Type B pancreatic cell (in vitro differentiated cells): ENCODE measurements at places on chromosomes 7 and 10. TPM values are rescaled to one million over a fixed set of nuclear protein-coding genes. Genes with fewer than 3 reads are reported as not detected.

SYT15 gene
- 1.2 and 1.3 TPM in 2 replicates for total RNA-seq

DNA sequence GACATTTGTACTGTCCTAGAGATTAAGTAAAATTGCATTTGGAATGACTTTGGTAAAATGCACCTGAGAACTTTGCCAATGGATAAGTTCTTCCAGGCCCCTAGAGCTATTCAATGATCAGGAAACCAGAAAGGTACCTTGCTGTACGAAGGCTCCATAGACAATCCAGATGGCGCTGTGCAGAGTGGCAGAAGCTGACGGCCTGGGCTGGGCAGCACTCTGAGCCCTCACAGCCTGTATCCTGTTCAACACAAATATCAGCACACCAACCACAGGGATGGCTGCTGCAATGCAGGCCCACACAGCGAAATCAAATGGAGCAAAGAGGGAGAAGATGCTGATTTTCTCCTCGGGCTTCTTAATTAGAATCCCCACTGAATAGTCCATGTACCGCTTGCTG, 642.4 kb downstream of the GRID1 start:
- H3K27me3 ChIP-seq = no peaks in the 10 kb centered on the region
- H3K36me3 ChIP-seq = no peaks in the 10 kb centered on the region
- no peak overlapping the region for H3K4me3 ChIP-seq

DNA sequence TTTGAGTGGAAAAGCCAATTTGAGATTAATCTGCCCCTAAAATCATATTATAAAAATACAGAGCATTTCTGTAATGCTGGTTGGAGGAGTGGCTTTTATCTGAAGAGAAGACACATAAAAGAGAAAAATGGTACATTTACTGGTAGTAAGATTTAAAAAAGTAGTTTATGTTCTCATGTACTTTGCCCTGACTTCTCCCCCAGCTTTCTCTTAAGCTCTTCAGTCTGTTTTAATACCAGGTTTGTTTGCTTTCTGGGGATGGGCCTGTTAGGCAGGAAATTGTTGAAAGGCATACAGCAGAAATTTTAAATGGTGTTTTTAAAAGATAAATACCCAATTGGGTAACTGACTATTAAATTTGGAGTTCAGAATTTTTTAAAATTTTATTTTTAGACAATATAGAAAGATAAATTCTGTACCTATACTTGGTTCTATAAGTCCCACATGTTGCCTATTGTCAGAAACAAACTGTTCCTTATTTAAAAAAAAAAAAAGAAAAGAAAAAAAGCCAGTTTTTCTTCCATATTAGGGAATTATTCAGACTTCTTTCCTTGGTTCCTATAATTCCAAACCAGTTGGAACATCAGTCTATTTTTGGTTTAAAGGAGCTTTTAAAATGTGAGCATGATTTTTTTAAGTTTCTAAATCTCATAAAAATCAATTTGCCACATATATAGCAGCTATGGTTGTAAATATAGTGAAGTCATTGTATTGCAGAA, 136.6 kb downstream of the ARID5B start:
- H3K4me1 ChIP-seq = peaks cover 55% of the 10 kb centered on the region
- no peak for DNase-seq
- H3K4me3 ChIP-seq = peak overlapping the region; percentile 79
- H3K27ac ChIP-seq = peak overlapping the region; percentile 94

DNA sequence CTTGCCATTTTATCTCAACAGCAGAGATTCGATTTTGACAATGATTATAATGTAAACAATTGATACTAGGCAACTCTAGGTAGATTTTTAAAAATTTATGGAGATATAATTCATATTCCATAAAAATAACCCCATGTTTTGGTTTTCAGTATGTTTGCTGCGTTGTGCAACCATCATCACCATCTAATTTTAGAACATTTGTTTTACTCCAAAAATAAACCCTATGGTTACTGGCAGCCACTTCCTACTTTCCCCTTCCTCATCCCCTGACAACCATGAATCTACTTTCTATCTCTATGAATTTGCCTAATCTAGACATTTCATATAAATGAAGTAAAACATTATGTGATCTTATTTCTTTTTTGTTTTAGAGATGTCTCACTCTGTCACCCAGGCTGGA, 401.9 kb downstream of the THSD7A start:
- peaks cover 9% of the 10 kb centered on the region for H3K4me1 ChIP-seq
- no peak overlapping the region for H3K27ac ChIP-seq
- H3K4me3 ChIP-seq = no peak overlapping the region
- H3K36me3 ChIP-seq = no peaks in the 10 kb centered on the region
- H3K27me3 ChIP-seq = no peaks in the 10 kb centered on the region
- no peak for DNase-seq

DNA sequence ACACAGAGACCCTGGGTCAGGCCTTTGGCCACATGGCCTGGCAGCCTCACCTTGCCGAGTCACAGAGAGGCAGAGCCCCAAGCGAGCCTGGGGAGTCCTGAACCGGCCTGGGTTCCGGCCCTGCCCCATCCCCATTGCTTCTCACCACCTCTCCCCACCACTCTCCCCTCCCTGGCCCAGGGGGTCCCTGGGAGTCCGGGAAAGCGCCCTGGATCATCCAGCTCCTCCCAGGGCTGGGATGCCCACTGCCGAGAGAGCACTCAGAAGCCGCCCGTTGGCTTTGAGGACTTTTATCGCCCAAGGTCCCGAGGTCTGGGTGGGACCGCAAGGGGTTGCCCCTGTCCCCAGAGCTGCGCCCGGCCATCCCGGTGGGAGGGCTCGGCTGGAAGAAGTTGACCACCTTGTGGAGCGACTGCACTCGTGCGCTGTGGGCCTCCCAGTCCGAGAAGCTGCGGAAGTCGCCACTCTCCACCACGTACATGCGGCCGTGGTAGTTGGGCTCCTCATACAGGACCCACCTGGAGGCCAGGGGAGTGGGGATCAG, 8.1 kb downstream of the CRYGN start:
- no peak for DNase-seq
- H3K36me3 ChIP-seq = no peaks in the 10 kb centered on the region
- H3K4me1 ChIP-seq = peaks cover 32% of the 10 kb centered on the region
- no peak overlapping the region for H3K4me3 ChIP-seq
- no peaks in the 10 kb centered on the region for H3K27me3 ChIP-seq

DNA sequence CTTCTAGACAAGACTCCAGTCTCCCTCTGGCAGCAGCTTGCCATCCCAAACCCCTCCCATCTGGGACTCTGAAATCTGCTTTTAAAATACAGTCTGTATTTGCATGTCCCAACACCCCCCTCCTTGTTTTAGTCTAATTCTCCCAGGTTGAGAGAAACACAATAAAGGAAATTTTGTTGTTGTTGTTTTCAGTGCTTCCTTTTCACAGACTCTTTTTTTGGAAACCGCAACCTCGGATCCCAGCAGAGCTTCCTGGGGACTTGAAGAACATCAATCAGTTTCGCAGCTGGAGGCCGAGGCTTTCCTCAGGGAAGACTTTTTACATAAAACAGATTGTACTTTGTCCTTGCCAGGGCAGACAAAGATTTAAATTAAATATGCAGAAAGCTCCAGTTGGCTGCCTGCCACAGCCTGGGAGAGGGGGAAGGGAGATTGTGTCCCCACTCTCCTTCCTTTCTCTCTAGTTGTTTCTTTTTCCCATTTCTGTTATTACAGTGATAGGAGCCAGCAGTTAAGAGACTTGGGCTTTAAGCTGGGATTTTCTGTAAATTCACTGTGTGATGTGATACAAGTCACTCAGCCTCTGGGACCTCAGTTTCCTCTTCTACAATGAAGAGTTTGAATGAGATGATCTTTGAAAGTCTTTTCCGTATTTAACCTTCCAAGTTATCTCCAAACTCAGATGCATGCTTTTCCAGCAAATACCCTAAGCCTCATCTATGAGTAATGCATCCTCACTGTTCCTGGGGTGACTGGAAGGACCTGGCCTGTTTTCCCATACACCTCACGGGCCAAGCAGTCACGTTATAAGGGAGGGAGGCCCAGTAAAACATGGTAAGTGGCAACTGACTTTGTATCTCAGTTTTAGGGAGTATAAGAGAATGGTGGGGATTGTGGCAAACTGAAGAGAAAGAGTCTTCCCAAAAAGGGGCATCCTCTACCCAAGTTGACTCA, 192.3 kb downstream of the REEP3 start:
- peak overlapping the region; percentile 71 for H3K27ac ChIP-seq
- peaks cover 45% of the 10 kb centered on the region for H3K4me1 ChIP-seq
- peak overlapping the region; percentile 66 for H3K4me3 ChIP-seq
- peaks cover 15% of the 10 kb centered on the region for H3K27me3 ChIP-seq

DNA sequence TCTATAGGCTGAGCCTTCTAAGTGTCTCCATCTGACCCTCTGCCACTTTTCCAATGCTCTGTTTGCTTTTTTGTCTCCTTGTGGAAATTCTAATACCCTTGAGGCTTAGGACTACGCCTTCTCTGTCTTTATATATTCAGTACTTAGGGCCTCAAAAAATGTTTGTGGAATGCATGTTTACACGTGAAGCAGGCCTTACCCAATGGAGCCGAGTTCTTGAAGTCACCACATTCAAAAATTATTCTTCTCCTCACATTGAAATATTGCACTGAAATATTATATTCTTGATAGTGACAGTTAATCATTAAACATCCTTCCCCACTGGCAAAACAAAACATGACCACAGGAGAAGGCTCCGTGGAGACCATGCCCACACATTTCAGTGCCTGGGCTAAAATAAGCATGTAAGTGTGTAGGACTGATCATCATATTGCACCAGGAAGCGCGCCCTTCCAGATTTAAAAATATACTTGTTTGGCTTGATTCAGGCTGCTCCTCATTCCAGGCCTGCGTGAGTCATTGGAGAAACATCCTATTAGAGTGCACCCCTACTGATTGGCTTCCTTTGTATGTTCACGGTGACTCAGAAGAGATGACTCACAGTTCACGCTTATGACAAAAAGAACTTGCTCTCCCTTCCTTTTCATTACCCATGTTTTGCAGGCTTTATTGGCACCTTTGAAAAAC, 307.4 kb upstream of the AOAH start:
- peak overlapping the region; percentile 98 for H3K27ac ChIP-seq
- peaks cover 7% of the 10 kb centered on the region for H3K36me3 ChIP-seq
- peak overlapping the region; percentile 42 for H3K4me3 ChIP-seq
- peaks cover 36% of the 10 kb centered on the region for H3K4me1 ChIP-seq
- DNase-seq = no peak

DNA sequence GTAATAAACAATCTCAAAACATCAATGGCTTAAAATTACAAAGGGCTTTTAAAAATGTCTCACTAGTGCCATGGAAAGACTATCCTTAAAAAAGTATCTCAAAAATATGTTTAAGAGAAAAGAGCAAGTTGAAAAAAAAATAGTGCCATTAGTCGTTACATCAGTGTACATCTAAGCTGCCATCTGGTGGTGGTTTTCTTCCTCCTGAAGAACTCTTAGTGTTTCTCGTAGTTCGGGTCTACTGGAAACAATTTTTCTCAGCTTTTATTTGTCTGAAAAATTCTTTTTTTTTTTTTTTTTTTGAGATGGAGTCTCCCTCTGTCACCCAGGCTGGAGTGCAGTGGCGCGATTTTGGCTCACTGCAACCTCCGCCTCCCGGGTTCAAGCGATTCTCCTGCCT, 5.9 kb upstream of the GARIN1A start:
- no peak overlapping the region for H3K4me3 ChIP-seq
- H3K27ac ChIP-seq = no peak overlapping the region
- no peak for DNase-seq
- no peaks in the 10 kb centered on the region for H3K27me3 ChIP-seq
- peaks cover 20% of the 10 kb centered on the region for H3K36me3 ChIP-seq
